ENCODE measurements at places on chromosomes 12 and 14.

- DNase-seq = no peak
Observed at GRCh38 chr12:131040491-131040890, 86.8 kb downstream of the ADGRD1 start.

- no peak for DNase-seq
Observed at GRCh38 chr12:127126260-127126628, 1140.7 kb upstream of the TMEM132C start.

DNA sequence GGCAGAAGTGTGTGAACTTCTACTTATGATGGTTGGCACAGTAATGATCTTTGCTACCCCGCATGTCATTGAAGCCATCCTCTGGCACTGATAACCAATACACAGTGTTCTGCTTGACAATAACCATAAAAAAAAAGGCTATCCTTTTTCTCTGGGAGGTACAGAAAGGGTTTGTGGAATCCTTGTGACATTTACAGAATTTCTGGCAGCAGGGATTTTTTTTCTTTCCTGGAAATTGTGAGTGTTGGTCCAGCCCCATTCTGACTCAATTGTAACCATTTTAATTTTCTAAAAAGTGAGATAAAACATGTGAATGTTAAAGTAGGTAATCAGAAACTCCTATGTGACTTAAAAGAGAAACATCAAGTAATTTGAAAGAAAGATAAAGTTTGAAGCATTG, 943.8 kb downstream of the TMTC2 start:
- DNase-seq = no peak

- no peak for DNase-seq
Observed at GRCh38 chr14:106268013-106268727, 741.8 kb downstream of the TMEM121 start.

GRCh38 chr12:89882050-89882449, 173.4 kb upstream of the ATP2B1 start:
- no peak for DNase-seq

DNA sequence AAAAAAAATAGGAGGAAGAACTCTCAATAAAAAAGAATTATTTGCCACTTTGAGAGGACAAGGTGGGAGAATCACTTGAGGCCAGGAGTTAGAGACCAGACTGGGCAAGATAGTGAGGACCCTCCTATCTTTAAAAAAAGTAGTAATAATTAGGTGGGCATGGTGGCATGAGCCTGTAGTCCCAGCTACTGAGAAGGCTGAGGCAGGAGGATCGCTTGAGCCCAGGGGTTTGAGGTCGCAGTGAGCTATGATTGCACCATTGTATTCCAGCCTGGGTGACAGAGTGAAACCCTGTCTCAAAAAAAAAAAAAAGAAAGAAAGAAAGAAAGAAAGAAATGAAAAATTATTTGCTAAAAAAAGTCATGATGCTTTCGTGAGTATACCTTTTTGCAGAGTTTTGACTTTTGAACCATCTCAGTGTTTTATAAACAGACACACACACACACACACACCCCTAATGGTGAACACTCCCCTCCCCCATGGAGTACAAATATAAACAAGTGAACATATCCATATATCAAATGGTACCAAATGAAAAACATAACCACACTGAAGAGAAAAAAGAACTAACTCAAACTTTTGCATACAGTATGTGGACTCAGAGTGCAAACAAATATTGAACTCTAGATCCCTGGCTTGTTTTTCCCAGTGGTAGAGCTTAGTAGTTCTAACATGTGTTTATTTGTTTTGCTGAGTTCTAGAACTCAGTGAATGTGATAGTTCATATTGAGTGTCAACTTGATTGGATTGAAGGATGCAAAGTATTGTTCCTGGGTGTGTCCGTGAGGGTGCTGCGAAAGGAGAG, 27.7 kb upstream of the DNM1L start:
- DNase-seq = no peak

DNA sequence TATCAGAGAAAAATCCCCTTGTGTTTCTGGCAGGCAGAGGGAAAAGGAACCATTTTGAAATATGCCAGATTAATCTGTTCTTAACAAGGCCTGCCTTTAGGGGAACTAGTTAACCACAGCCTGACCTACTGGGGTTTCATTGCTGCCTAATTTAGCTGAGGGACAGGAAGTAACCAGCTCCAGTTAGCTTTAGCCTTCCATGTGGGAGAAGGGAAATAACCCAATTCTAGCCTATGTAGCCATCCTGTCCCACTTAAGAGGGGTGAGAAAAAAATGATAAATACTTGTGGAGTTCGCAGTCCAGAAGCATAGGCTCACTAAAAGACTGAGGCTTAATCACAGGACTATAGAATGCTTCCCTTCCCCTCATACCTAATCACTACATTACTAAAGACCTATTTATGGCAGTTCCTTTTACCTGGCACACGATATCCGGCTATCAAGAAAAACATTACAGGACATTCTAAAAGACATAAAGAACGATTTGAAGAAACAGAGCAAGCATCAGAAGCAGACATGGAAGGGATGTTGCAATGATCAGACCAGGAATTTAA, 22.8 kb downstream of the COX8C start:
- no peak for DNase-seq

- DNase-seq = no peak
Observed at GRCh38 chr12:116600959-116601918, 42.1 kb downstream of the MAP1LC3B2 start.

- no peak for DNase-seq
Observed at GRCh38 chr12:5294274-5295070, 137.4 kb upstream of the NTF3 start.

GRCh38 chr12:58425481-58426392, 484.4 kb downstream of the ATP23 start:
- peak; percentile 36 for DNase-seq

GRCh38 chr12:115118177-115118724, 434.3 kb upstream of the TBX3 start:
- DNase-seq = no peak

- DNase-seq = no peak
Observed at GRCh38 chr12:116303929-116304328, 26.4 kb upstream of the MED13L start.

DNA sequence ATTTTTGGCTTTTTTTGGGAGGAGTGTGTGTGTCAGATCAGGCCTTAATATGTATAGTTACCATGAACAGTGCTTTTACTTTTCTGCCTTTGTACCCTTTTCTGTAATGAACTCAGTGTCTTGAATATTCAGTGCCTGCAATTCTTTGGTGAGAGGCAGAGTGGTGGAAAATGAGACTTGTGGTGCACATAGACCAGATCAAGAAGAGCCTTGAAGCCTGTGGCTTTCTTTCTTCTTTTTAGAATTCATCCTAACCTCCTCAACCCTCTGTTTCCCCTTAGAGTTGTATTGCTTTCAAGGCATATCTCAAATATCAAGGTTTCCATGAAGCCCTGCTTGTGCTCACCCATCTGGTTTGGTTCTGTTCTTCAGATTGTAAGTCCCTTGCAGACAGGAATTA, 2.6 kb downstream of the YLPM1 start:
- DNase-seq = no peak

DNA sequence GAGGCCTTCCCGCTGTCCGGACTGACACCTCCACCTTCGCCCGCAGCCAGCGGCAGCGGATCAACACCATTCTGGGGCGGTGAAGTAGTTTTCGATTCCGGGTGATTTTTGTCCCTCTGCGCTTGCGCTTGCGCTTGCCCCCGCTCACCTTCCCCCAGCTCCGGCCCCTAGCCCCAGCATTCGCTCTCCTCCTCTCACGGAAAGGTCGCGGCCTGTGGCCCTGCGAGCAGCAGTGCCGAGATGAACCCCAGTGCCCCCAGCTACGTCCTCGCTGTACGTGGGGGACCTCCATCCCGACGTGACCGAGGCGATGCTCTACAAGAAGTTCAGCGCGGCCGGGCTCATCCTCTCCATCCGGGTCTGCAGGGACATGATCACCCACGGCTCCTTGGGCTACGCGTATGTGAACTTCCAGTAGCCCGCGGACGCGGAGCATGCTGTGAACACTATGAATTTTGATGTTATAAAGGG, 22.7 kb upstream of the SRGAP1 start:
- no peak for DNase-seq

GRCh38 chr14:36217732-36218131, 41.2 kb upstream of the PTCSC3 start:
- no peak for DNase-seq

DNA sequence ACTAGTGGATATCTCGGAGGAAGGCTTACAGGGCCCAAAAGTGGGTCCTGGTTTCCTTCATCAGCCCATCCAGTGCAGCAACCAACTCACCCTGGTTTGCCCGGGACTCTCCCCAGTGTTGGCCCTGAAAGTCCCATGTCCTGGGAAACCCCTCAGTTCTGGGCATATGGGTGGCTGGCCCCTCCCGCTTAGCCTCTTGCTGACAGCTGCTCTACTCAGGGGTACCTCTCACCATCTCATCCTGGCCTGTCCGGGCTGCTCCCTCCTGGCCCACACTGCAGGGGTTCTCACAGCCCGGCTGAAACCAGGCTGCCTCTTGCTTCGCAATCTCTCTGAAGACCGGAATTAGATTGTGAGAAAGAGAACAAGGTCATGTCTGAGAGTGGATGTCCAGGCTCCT, 48.9 kb upstream of the SLC24A4 start:
- DNase-seq = no peak

DNA sequence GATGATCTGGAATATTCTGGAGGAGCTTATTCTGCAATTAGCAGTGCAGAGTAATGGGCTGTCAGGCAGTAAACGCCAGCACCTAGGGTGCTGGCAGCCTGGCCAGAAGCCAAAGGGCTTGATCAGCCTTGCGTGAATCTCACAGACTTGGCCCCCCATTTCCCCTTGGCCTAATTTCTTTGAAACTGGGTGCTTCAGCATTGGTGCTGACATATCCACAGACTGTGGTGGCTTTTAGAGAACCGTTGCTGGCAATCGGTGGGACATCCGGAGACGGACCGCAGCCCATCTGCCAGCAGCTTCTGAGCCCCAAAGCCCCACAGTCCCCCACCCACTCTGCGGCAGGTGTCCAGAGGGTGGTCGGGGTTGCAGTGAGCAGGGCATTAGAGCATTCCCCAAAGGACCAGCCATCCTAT, 157.1 kb downstream of the CALM1 start:
- no peak for DNase-seq

GRCh38 chr12:49198431-49199155, 9.7 kb upstream of the TUBA1A start:
- DNase-seq = no peak

- no peak for DNase-seq
Observed at GRCh38 chr14:75343911-75344310, 65.3 kb downstream of the FOS start.

GRCh38 chr12:48881686-48882314, 16.1 kb upstream of the RND1 start:
- no peak for DNase-seq

DNA sequence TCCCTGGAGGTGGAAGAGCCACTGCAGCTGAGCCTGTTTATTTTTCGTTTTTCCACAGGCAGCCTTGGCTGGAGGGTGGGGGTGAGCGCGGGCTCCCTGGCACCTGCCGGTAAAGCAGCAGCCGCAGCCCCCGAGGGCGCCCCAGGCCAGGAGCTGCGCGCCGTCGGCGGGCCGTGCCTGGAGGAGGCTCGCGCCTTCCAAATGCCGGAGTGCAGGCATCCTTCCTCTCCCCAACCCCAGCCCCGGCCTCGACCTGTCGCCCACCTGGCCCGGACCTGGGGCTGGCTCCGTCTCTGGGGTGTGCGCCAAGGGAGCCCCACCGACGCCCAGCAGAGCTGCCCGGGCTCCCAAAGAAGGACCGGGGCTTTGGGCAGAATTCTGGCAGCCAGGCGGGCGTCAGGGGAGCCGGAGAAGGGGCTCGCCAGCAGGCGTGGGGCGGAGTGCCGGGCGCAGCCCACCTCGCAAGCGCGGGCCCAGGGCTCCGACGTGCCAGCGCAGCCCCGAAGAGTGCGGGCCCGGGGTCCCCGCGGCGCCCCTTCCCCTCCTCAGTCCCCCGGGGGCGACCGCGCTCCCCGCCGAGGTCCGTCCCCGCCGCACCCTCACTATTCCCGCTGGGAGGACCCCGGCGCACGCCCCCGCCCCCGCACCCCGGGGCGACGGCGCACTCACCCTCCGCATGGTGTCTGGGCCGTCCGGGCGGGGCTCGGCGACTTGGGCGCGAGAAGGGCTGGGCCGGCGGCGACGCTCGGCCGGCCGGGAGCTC, 130.3 kb downstream of the NDUFA12 start:
- DNase-seq = peak; percentile 40

- DNase-seq = no peak
Observed at GRCh38 chr12:5246196-5246595, 185.7 kb upstream of the NTF3 start.

DNA sequence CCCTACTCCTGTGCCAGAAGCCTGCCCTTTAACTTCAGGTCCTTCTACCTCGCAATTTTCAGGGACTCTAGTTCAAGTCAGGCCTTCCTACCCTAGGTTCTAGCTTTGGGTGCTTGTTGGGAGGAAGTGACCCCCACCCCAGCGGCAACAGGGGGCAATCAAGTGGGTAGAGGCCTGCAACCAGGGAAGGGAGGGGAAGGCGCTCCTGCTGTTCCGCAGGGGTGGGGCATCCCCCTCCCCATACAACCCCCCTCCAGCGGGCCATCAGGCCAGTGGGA, 204 bp upstream of the PRPH start:
- no peak for DNase-seq

- DNase-seq = no peak
Observed at GRCh38 chr12:112234303-112234702, 108.9 kb downstream of the TRAFD1 start.

- DNase-seq = no peak
Observed at GRCh38 chr14:22567437-22567836, 21.6 kb downstream of the DAD1 start.

DNA sequence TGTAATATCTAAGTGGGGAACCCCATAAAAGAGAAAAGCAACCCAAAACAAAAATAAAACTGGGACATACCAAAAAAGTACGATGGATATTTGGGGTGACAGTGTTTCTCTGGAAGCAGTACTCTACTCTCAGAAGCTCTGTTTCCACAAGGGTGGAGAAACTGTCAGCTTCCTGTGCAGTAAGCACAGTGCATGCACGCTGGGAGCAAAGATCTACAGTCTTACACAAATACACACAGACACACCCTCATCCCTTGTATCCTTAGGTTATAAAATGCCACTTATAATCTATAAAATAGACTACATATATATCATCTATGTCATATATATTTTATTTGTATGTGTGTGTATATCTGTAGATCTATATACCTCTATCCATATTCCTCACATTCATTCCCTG, 225.8 kb upstream of the SOX5 start:
- DNase-seq = no peak

GRCh38 chr12:49037111-49037946, 18.8 kb upstream of the PRKAG1 start:
- no peak for DNase-seq

All from prostate gland (tissue), 2 donors.